ENCODE measurements at places on chromosomes 5 and 9.

DNA sequence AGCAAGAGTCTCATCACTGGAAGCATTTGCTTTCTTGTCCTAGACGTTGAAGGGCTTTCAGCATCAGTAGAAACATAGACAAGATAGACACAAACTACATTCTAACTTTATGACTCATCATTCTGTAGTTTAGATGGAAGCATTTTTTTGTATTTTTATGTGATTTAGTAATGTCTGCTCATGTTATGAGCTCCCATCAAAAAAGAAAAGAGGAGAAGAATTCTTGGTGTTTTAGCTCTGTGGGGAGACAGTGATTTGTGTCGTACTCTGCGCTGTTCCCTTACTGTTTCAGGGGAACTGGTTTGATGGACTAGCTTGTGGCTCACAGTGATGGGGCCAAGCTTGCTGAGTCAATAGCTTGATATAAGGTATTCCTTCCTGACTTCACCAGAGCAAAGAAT lies 159.2 kb upstream of the WWC1 start:
- no peak for DNase-seq

DNA sequence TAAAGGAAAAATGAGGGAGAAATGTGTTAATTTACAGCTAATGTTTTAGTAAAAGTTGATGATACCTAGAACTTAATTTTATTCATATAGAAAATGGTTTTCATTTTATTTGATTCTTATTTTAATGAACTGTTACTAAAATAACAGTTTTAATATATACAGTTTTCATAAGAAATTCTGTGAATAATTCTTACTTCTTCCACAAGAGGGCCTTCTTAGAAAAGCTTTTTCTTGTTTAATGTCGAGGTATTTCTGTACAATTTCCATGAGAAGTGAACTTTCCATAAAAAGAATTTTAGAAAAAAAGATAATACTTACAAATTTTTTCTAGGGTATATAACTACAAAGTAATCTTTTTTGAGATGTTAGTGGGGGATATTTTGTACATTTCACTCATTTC lies 73.9 kb downstream of the KLF9 start:
- DNase-seq: no peak

DNA sequence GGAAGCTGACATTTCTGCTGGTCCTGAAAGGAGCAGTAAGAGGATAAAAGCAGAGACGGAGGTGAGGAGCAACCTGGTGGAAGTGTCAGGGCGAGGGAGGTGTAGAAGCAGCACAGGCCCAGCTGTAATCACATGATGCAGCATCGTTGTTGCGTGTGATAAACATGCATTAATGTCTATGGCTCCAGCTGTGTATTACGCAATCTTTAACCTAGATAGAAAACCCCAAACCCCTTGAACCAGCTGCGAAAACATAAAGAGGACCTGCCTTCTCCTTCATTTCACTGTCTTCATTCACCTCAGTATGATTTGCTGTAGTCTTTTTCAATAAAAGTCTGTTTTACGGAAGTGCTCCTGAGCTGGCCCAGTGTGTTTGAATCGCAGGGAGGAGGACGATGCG lies 162.9 kb downstream of the NTRK2 start:
- DNase-seq: no peak

GRCh38 chr5:10304932-10305331 lies 2.8 kb downstream of the CMBL start:
- DNase-seq: no peak

Measured in activated T-helper 1 cell treated with Interleukin-2 at 50 U/mL for 16 hours (primary cell).